Activated CD4-positive, alpha-beta T cell treated with anti-CD3 and anti-CD28 coated beads, Interleukin-2, amount 50 U/mL, for 16 hours (primary cell): ENCODE measurements at places on chromosomes 16 and 17.

DNA sequence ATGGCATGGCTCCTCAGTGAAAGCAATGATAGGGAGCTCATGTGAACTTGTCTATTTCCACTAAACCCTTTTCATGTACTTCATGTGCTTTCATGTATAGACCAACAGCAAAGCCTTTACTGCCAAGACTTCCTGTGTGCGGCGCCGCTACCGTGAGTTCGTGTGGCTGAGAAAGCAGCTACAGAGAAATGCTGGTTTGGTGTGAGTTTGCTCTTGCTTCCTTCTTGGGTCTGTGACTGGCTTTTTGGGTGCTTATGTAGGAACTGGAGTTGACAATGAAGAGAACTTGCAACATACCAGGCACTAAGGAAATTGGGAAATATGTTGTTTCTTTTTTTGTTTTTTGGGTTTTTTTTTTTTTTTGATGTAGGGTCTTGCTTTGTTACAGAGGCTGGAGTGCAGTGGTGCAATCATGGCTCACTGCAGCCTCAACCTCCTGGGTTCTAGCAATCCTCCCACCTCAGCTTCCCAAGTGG lies 5.7 kb downstream of the SNX11 start:
- DNase-seq, result peak; percentile 47

GRCh38 chr17:79630821-79631639 lies 20.2 kb upstream of the RBFOX3 start:
- no peak for DNase-seq

- DNase-seq, result no peak
Observed at GRCh38 chr17:41539071-41539492, 11.0 kb upstream of the KRT19 start.

DNA sequence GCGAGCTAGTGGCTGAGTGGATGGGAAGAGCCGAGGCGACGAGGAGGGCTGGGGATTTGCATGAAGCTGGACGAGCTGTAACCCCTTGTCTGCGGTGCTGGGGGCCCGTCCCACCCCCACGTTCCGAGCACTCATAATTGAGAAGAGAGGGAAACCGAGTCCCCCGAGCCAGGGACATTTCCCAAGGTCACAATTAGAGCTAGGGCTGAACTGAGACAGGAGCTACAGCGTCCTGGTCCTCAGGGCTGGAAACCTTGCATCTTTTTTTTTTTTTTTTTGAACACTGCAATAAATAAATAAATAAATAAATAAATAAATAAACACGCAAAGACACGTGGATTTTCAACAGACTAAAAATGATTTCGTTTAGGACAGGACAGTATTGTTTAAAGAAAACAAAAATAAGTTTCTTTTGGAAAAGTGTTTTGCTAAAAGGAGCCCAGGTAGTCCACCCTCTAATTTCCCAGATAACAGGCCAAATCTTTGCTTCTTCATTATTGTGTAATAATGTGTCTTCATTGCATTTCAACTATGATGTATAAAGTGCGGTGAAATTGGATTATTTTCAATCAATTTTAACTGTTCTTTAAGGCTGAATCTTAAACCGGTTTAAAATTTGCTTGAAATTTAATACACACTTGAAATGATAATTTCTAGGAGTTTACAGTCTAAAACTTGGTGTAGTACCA lies 992 bp downstream of the GDPD1 start:
- no peak for DNase-seq

GRCh38 chr17:18324140-18325050 lies 9.3 kb downstream of the SMCR8 start:
- DNase-seq, result no peak

DNA sequence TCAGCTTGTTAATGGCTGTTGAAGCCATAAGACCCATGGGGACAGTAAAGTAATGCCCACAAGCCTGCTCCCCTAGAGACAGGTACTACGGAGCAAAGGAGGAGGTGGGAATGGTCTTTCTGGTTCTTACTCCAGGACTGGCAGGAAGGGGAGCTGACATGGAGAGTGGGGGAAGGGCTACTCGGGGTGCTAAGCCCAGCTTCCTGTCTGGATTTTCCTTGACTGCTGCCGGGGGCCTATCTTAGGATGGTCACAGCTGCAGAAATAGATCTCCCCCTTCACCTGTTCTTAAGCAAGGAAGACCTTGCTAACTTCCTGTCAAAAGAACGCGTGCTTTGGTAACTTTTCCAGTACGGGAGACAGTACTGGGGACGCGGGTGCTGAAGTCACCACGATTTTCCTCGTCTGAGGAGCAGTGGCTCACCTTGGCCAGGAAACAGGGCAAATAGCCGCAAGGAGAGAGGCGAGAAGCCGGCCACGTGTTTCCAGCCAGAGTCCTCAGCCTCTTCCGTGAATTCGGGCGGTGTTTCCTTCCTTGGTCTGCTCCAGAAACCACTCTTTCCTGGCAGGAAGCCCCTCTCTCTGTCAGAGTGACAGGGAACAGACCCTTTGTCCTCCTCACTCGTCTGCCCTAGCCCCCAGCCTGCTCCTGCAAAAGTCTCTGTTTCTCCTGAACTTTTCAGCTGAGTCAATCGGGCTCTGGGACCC lies 656 bp upstream of the PRR29 start:
- DNase-seq, result no peak

- no peak for DNase-seq
Observed at GRCh38 chr17:70989280-70989679, 819.9 kb downstream of the KCNJ2 start.

- DNase-seq, result no peak
Observed at GRCh38 chr17:82933911-82934310, 94.1 kb upstream of the ZNF750 start.

GRCh38 chr16:25126820-25127232 lies 15.3 kb downstream of the LCMT1 start:
- DNase-seq, result peak; percentile 75

DNA sequence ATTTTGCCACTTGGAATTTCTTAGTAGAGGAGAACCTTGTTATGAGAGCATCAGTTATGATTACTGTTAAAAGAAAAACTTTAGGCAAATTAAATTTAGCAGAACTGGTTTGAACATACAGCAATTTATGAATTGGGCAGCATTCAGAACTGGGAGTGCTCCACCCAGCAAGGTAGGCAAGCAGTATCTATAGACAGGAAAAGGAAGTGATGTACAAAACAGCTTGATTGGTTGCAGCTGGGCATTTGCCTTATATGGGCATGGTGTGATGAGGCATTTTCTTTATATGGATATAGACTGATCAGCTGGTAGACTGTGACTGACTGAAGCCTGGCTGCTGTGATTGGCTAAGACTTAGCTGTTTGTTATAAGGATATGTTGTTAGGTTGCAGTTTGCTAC lies 17.6 kb upstream of the CYLD start:
- DNase-seq, result no peak

DNA sequence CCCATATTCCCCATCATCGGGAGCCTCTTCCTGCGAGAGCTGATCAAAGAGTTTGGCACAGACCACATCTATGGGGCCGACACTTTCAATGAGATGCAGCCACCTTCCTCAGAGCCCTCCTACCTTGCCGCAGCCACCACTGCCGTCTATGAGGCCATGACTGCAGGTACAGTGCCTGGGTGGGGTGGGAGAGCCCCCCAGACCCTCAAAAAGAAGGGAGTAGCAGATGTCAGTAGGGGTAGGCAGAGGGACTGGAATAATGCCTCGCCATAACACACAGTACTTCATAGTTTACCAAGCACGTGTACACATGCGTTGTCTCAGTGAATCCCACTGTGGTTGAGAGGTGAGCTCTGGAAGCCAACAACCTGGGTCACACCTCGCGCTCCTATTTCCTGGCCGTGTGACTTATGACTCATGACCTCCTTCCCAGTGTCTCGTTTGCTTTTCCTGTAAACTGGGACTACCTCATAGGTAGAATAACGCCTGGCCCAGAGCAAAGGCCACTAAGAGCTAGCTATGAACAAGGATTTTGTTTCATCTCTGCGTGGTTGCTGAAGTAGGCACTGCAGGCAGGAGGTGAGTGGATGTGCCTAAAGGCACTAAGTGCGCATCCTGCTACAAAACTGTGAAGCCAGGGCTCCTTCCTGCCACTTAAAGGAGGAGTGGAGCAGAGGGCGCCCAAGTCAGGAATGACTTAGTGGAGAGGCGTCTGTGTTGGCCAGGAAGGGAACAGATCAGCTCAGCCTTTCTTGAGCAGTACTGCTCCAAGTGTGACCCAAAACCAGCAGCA lies 5.2 kb downstream of the NAGLU start:
- peak; percentile 55 for DNase-seq

DNA sequence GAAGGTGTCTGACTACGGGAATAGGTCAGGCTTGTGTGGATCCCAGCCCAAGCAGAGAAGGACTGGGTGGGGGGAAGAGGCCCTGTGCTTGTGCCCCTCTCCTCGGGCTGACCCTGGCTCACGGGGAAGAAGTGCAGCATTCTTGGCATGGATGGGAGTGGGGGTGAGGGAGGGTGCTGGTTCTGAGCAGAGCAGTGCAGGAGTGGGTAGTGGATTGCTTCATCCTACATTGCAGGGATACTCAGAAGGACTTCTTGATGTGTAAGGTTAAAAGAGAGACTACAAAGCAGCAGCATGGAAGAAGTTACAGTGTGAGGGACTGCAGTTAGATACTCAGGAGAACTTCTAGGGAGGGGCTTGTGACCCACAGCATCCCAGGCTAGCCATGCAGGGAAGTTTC lies 2.1 kb downstream of the ARHGAP23 start:
- DNase-seq, result no peak

DNA sequence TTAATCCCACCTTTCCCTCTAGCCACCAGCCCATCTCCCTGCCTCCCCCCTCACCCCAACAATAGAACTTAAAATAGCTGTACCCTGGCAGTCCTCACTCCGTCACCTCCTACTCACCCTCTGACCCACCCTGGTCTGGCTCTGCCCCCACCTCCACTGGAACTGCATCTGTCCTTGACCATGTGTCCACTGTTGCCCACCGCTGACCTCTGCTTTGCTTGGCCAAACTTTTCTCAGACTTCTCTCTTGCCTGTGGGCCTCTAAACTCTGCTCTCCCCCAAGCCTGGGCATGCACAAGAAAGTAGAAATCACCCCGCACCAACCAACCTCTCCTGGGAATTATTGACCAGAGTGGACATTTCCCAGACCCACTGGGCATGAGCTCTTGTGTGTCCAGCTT lies 169.8 kb downstream of the WSCD1 start:
- no peak for DNase-seq
